NB4 (cell line): ENCODE measurements at places on chromosomes 16 and 17.

GRCh38 chr17:9421525-9421924, 154.1 kb downstream of the STX8 start:
- DNase-seq, result no peak

- DNase-seq, result no peak
Observed at GRCh38 chr17:32933881-32934280, 5.9 kb downstream of the TMEM98 start.

DNA sequence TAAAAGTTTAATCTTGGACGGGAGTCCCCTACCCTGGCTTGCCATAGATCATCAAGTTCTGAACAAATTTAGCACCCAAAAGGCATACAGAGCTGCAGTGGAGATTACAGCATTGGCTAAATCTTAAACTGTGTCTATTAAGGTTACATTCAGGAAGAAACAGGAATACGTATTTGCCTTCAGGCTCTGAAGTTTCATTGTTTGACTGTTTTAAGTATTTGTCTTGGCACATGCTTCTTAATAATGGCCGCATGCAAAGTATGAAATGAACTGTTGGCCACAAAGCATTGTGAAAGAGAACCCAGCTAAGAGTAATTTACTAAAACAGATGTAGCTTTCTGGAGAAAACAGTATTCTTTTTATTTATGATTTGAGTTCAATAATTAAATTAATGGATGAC, 63.9 kb upstream of the CNEP1R1 start:
- DNase-seq, result no peak

DNA sequence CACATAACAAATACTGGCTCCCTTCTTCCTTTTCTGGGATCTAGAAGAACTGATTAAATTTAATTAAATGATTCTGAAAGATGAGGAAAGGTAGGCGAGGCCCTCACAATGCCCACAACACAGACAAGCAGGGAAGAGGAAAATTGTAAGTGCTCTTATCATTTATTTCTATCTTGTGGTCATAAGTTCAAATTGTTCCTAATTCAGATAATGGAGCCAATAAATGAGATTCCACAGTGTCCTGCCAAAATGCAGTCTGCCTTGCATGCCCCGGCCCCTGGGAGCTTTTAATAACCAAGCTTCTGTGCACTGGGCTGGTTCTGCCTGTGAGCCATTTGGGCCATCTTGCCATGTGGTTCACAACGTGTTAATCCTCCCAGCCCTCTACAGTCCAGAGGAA, 97.0 kb downstream of the CMC2 start:
- DNase-seq, result no peak
